ENCODE measurements at places on chromosomes 11 and 22. TPM values are rescaled to one million over a fixed set of nuclear protein-coding genes. Genes with fewer than 3 reads are reported as not detected.
A peak's percentile ranks its signal among the peaks of the same experiment; 100 is the strongest.

The SLC6A5 gene
- total RNA-seq: not detected

The RBFOX2 gene
- 4.3 TPM for total RNA-seq

DNA sequence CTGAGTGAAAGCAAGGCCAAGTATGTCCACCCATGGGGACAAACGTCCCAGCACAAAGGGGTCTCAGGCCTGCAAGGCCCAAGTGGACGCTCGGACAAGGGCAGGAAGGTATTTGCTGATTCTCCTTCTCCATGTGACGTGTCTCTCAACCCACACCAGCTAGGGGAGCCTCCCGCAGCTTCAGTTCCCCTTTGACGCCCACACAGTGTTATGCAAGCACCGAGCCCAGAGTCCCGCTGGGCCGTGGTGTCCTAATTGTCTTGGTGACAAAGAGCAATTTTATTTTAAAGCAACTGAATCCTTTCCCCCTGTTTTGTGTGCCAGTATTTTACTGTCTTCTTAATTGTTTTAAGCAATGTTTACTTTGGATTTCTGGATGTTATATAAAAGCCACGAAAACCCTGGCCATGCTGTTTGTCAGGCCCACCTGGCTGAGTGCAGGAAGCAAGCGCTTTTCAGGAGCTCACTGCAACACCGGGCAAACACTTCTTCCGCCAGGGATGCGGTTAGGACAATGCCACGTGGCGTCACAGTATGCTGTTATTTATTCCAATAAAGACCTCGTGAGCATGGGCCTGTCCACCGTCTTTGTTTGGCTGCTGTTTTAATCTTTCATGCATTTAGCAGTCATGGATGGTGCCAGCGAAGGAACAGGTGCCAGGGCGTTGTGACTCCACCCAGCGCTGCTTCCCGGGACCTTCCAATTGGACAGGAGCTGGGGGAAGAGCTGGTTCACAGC, 8.2 kb upstream of the PARVG start:
- no peak for DNase-seq

GRCh38 chr22:37340331-37341262, 58.3 kb downstream of the CYTH4 start:
- no peak for DNase-seq

- DNase-seq: no peak
These were observed 911.1 kb downstream of the TBC1D22A start for GRCh38 chr22:47673557-47673956.

GRCh38 chr22:45210991-45211390, 29.7 kb downstream of the KIAA0930 start:
- no peak for DNase-seq

GRCh38 chr11:86955361-86956120, at the start of gene FZD4:
Gene FZD4 (minus strand): TSS chr11:86955395. CDS start chr11:86955085, 310 bp downstream.
- peak; percentile 71 for DNase-seq

Data from activated CD4-positive, alpha-beta memory T cell treated with anti-CD3 and anti-CD28 coated beads for 36 hours (primary cell).